ENCODE measurements at places on chromosomes 6 and 20.

DNA sequence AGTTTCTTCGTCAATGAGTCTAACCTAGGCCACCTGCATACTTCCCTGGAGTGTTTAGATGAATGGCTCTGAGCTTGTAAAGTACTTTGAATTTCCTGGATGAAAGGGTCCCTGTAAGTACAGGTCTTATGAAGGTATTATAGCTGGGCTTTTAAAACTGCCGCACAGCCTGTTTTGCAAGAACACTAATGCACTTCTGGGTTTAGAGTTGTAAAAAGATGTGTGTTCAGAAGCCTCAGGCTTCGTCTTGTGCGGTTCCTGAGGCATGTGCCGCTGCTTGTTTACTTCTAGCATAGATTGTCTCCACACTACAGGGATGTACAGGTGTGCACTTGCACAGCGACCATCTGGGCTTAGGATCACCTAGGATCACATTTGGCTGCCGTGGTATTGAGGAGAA lies 324.5 kb downstream of the SOX4 start:
- no peak for DNase-seq

- no peak for DNase-seq
Measured at GRCh38 chr20:62240020-62240685, 1.8 kb downstream of the OSBPL2 start.

DNA sequence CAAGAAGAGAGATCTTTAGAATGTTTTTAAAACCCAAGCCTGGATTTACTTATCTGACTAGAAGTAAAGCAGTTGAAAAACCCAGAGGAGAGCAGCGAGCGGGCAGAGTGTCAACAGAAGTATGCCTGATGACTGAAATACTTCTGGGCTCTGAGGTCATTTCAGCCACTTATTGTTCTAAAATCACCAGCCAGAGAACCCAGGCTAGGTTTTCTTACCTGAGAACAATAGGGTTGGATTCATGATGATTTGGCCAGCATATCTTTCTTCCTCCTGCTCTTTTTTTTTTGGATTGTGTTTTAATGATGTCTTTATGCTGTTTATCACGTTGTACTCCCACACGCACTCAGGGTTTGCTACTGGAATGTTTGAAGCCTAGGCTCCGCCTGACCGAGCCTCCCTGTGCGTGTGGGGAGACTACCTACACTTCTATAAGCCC lies 63.0 kb upstream of the KIF25 start:
- DNase-seq, result no peak

- no peak for DNase-seq
Measured at GRCh38 chr6:144320741-144321140, 35.6 kb downstream of the UTRN start.

DNA sequence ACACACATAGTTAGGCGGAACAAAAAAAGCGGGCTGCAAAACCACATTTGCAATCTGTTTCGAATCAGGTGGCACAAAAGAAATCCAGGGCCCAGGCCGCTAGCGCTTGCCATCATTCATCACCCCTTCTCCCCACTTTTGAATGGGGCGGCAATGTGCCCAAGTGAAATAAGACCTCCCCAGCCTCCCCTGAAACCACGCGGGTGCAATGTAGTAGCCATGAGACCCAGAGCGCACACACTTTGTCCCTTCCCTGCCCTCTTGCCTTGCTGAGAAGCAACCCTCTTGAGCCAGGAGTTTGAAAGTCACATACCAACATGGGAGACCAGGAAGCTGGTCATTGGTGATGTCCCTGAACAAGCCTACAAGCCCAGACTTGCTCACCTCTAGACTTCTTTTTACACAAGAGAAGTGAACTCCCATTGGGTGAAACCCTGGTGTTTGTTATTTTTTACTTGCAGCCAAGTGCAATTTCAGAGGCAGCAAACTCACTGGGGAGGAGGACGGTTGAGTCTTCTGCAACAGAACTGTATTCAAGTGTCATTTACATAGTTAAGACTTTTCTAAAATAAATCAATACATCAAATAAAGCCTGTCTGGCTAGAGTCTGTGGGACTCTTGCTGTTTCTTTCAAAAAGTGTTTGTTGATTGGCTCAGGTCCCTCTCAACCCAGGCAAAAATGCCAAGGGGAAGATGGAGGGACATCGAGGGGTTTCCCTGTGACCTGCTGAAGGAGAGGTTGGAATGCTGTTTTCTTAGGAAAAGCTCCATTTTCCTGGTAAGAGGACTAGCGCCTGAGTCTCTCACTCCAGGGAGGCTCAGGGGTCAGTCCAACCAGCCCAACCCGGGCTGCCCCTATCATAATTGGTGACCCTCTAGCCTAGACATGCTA lies 138.1 kb upstream of the PTPN1 start:
- DNase-seq, result no peak

Data from stimulated activated effector memory CD8-positive, alpha-beta T cell treated with anti-CD3 and anti-CD28 coated beads, Interleukin-12 subunit alpha, Interleukin-12 subunit beta, amount 100 ng/mL, for 72 hours (primary cell).